ENCODE measurements at places on chromosomes 4 and X.
A peak's percentile ranks its signal among the peaks of the same experiment; 100 is the strongest.

DNA sequence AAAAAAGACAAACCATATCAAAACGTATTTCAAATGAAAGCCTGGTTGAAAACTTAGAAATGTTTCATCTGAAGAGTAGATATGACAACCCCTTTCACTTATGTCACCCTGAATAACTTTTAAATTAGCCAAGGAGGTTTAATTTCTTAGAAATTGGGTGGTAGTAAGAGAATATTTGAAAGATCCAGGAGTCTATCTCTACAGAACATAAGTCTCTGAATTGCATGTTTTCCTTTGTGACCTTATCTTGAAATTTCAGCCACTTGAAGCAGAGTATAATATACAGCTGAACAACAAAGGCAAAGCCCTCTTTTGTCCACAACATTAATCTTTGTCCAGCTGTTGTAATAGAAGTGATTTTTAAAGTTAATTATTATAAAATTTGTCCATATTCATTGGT, 49.5 kb downstream of the TMEM154 start:
- DNase-seq: no peak

DNA sequence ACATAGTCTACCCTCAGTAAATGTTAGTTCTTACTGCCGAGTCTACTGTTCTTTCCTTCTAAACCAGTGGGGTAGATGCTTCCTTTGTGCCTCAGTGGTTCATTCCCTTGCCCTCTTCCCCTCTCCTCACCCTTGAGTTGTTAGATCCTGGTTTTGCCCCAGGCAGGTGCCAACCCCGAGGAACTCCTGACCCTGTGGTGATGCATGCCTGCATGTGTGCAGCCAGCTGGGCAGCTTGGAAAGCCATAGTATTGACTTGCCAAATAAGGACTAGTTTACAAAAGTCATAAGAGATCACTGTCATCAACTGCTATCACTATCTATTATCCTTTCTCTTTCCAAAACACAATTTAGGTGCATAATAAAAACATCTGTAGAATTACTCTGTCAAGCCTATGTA, 50.9 kb downstream of the REPS2 start:
- DNase-seq: no peak

GRCh38 chr4:149987330-149988086, 90.7 kb upstream of the DCLK2 start:
- no peak for DNase-seq

DNA sequence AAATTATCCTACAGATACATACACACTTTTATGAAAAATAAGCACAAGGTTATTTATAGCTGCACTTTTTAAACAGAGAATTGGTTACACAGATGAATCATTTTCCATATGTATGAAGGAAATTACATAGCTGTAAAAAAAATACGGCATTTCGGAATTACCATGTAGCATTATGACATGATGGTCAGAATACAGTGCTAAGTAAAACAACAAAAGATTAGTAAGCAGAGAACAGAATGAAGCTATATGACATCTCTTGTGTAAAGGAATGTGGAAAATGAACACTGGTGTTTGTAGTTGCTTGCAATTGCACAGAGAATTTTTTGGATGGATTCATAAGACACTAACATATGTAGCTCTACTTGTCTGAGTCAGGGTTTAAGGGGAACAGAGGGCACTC, 1222.0 kb upstream of the PRKX start:
- no peak for DNase-seq

GRCh38 chrX:11309220-11309619, 16.0 kb downstream of the AMELX start:
- DNase-seq: no peak

DNA sequence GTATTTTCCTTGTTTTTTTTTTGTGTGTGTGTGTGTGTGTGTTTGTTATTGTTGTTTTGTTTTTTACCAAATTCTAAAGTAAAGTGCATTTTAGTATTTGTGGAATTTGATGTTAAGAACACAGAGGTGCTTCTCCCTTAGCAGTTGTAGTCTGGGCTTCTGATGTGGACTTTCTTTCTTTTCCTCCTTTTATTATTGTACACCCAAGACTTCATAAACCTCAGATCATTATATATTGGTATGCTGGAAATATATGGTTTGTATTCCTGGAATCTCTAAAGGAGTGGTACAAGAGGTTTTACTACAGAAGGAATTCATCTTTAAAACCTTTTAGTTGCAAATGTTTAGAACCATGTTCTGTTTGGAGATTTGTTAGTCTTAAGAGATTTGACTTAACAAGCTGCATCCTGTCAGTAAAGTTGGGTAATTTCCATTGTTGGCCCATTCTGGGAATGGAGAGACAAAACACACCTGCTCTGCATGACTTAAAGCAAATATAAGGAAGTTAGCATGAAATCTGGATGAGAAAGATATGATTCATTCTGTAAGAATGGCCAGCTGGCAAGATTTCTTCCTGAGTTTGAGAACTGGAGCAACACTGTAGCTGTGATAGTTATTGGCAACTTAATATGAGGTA, 64.0 kb downstream of the SMAD1 start:
- DNase-seq: no peak

- no peak for DNase-seq
Measured at GRCh38 chr4:56972809-56973208, 4.6 kb downstream of the NOA1 start.

- peak; percentile 16 for DNase-seq
Measured at GRCh38 chr4:38132107-38132673, 172.0 kb downstream of the PTTG2 start.

- no peak for DNase-seq
Measured at GRCh38 chr4:95107004-95107403, 349.2 kb downstream of the BMPR1B start.

GRCh38 chr4:32207456-32207855, 1487.3 kb downstream of the PCDH7 start:
- DNase-seq: no peak

GRCh38 chrX:154018518-154019060, 1.1 kb downstream of the IRAK1 start:
- DNase-seq: no peak

GRCh38 chr4:80463509-80463908, 128.0 kb downstream of the CFAP299 start:
- DNase-seq: no peak

Data from stimulated activated CD8-positive, alpha-beta memory T cell treated with anti-CD3 and anti-CD28 coated beads, Interleukin-7, amount 100 ng/mL, for 1 hour (primary cell).